ENCODE measurements at places on chromosomes 16 and 17.

- peak; percentile 86 for DNase-seq
These were observed 19.1 kb upstream of the STAC2 start for GRCh38 chr17:39244600-39245570.

- DNase-seq: no peak
These were observed 16.8 kb downstream of the DCAKD start for GRCh38 chr17:45034599-45034998.

DNA sequence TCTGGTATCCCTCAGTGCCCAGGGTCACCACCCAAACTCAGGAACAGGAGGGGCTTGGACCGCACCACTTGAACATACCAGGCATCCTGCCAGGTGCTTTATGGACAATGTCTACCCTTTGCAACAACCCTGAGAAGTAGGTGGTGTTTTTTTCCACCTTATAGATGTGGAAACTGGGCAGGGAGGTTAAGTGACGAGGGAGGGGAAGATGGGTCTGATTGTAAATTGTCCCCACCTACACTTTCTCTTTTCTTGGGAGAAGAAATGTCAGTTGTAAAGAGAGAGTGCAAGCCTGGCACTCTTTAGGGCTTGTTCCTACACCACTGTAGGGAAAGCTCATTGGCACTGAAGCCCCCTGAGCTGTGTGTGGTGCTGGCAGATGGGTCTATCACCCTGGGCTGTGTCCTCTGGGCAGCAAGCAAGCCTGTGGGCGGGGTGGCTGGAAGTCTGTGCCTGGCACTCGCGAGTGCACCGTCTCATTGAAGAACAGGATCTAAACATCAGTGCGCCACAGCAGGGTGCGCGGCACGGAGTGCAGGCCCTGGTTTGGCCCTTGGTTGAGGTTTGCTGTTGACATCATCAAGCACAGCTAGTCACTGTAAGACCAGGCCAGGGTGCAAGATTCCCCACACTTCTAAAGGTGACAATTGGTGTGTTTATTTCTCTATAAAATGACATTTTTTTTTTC lies 15.1 kb downstream of the NOD2 start:
- no peak for DNase-seq

- no peak for DNase-seq
These were observed 5.8 kb downstream of the NLGN2 start for GRCh38 chr17:7413346-7413985.

DNA sequence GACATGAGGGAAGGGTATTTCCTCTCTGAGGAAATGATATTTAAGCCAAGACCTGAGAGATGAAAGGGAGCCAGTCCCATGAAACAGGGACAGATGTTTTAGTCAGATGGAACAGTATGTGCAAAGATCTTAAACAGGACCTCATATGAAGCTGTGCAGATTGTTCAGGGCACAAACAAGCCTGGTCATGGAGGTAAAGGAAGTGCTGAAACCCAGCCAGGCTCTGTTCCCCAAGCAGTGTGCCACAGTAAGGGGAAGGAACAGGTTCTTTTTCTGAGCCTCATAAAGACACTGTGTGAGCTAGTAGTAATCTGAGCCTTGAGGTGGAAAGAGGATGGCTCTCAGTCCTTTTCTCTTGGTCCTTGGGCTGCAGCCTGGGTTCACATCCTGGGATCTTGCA lies 159.9 kb downstream of the ANKFN1 start:
- DNase-seq: no peak

GRCh38 chr16:1877804-1878203 lies 5.8 kb upstream of the MEIOB start:
- no peak for DNase-seq

DNA sequence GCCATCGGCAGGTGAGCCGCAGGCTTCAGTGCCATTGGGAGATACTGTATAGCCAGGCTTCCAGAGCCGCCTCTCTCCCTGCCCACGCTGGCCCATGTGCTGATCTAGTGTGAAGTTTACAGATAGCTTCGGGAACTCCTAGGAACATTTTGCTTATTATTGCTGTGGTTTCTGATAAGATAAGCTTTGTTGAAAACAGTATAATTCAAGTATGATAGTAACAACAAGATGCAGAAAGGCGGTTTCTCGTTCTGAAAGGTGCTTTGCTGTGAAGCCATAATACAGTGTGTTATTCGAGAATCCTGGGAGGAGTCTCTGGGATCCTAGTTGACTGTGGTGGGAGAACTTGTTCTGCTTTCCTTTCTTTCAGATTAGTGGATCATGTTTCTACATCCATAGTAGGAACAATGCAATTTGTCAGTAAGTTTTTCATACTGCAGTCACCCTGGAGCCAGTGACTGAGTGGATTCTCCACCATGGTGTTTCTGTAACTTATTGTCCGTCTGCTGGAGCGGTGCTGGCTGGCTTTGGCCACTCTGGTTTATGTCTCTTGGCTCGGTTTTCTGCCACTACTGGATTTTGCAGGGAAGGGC lies 31.5 kb downstream of the RAB11FIP3 start:
- DNase-seq: no peak

DNA sequence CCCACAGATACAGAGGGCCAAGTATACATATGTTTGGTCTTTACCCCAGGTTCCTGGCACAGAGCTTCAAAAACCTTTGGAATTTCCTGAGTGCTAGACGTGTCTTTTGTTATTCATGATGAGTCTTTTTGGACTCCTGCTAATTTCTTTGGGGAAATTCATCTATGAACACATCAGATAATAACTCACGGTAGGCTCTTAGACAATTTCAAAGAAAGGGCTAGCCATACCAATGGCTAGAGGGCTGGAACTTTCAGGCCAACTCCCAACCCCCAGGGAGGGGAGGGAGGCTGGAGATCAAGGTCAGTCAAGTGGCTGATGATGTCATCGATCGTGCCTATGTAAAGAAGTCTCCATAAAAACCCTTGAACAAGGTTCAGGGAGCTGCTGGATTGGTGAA lies 101.9 kb downstream of the STX8 start:
- no peak for DNase-seq

Measured in D341Med (cell line).